ENCODE measurements at places on chromosomes 1 and 21.

- DNase-seq: no peak
Observed at GRCh38 chr1:161080441-161081405, 8.6 kb downstream of the NECTIN4 start.

- DNase-seq: no peak
Observed at GRCh38 chr1:183039330-183039729, 16.1 kb downstream of the LAMC1 start.

GRCh38 chr1:77543822-77544448 is 138.5 kb downstream of the ZZZ3 start:
- no peak for DNase-seq

- no peak for DNase-seq
Observed at GRCh38 chr1:201764166-201764565, 64.8 kb upstream of the IPO9 start.

DNA sequence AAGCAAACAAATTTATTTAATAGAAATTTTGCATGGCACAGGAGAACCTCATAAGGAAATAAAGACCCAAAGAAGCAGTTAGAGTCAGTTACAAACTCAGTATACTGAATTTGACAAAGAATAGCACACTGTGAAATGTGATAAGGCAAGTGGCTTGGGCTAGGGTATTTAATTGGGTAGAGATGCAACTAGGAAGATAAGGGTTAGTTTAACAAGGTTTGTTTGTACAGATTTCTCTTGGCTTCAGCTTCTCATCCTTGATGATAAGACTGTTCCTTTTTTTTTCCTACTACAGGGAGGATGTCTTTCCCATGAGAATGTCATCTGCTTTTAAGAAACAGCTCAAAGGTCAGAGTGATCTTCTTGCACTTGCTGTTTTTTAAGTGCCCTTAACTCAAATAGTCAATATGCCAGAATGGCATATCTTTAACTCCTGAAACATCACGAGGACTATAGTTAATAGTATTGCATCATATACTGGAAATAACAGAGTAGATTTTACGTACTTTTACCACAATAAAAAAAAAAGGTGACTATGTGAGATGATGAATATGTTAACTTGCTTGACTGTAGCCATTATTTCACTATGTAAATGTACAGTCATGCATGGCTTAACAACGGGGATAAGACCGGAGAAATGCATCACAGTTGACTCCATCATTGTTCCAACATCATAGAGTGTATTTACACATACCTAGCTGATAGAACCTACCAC is 9.2 kb upstream of the TRAF3IP3 start:
- no peak for DNase-seq

- no peak for DNase-seq
Observed at GRCh38 chr1:187837787-187838186, 1009.0 kb downstream of the PLA2G4A start.

GRCh38 chr1:39900662-39901463 is 854 bp downstream of the MYCL start:
- DNase-seq: no peak

- DNase-seq: no peak
Observed at GRCh38 chr1:175866776-175867175, 123.4 kb upstream of the TNR start.

DNA sequence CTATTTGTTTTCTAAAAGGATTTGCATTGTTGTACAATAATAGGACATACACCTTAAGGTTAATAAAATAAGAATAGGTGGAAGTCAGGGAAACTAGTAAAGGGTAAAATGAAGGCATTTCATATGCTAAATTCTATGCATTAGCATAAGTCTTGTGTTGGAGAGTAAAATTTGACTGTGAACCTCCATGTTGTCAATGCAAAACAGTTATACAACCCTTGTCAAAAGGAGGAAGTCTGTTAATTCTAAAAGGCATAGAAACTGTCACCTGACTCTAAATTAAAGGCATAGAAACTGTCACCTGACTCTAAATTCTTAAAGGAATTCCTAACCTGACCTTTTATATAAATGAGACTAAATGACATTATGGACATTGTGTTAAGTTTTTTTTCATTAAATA is 291.8 kb downstream of the OLFM3 start:
- DNase-seq: no peak

DNA sequence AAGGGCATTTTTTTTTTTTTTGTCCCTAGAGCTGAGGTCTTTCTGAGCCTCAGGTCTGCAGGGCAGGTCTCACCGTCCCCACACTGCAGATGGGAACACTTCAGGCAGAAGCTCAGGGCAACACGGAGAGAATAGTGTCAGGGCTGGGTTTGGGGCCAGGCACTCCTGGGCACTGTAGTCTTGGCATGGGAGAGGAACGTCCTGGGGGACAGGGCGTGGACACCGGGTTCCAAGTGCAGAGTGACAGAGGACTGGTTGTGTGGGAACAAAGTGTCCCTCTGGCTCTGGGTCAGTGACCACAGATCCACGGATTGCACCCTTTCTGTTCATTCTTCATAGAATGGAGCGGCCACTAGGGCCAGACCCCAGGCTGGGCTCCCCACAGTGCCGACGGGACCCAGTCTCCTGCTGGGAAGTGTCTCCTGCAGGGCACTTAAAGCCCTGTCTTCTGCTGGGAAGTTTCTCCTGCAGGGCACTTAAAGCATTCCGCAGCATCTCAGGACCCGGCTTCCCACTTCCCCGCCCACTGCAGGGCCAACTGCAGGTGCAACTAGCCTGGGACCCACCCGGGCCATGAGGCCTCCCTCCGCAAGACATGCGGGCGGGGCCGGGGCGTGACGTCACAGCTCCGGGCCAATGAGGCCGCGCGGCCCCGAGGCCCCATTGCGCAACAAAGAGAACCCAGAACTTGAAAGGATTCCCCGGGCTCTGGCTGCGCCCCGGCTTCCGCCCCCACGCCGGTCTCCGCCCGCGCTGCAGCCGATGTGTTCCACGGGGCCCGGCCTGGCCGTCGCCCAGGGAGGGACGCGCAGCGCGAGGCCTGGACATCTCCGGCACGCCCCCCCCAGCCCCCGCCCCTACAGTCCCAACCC is 1.2 kb downstream of the GPR153 start:
- peak; percentile 67 for DNase-seq

DNA sequence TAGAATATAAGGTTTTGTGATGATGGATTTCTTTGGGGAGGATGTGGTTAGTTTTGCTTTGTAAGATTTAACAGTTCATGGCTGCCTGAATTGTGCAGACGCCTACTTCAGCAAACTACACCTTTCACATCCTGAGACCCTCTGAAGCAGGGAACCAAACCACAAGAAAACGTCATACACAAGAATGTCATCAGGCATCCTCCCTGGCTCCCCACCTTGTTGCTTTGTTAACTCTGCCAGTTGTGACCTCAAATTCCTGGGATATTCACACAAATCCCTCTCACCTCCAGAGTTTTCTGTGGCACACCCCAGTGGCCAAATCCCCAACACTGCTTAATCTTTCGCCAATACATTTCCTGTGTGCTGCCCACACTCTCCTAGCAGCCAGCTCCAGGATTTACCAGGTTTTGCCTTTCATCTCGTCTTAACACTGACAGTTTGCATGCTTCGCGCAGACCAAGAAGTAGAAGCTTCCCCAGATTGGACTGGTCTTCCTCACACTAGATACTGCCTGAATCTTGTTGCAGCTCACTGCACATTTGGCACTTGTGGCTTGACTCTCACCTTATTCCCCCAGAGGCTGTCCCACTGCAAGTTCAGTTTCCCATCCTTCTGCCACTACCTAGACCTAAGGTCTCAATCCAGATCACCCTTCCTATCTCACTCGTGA is 51.1 kb upstream of the CTTNBP2NL start:
- DNase-seq: no peak

DNA sequence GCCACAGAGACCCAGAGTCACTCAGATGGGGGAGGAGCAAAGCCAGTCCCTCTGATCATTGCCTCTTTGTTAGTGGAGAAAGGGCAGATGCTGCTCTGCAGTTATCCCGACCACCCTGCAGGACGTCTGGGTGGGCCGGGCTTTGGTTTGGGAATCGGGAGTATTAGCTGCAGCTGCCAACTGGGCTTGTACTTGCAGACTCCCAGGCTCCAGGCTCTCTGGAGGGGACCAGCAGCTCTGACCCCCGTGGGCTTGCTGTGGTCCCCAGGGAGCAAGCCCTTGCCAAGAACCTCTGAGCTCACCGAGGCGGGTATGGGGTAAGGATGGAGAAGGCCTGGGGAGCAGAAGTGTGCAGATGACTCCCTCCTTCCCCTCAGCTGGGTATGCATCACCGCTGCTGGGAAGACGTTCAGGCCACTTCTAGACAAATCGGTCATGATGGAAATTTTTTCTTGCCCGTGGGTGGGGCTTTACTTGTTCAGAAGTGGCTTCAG is 21.6 kb downstream of the MAPKAPK2 start:
- no peak for DNase-seq

GRCh38 chr1:182484531-182485257 is 34.7 kb downstream of the RGSL1 start:
- DNase-seq: no peak

- DNase-seq: no peak
Observed at GRCh38 chr1:160061369-160062229, 8.4 kb downstream of the KCNJ10 start.

DNA sequence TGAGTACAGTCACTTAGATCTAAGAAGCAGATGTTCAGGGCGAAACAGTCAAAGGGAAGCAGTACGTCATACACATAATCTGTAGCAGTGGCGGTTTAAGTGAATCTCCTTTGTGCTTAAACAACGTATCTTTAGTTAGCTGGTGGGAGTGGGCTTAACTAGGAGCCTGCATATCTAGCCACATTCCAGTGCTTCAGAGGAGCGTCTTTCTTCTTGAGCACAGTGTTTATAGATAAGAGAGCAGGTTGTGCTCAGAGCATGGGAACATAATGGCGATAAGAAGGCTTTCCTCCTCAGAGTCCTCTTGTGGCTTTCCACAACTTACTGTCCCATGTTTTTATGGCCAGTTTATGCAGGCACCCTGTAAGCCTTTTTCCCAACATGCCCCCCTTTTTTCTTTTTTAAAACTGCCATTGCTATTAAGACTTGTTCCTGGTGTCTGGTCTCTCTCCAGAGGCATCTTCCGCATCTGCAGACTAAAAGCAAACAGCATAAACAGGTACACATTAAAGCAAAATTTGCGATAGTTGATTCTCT is 3.2 kb downstream of the DAP3 start:
- no peak for DNase-seq

- DNase-seq: no peak
Observed at GRCh38 chr1:227736814-227737432, 1.7 kb downstream of the SNAP47 start.

Data from stimulated activated CD8-positive, alpha-beta memory T cell treated with anti-CD3 and anti-CD28 coated beads, Interleukin-2, amount 100 ng/mL, for 1 hour (primary cell).